Endothelial cell (in vitro differentiated cells): ENCODE measurements at places on chromosomes 7 and 10. TPM values are rescaled to one million over a fixed set of nuclear protein-coding genes. Genes with fewer than 3 reads are reported as not detected.

IDI2 gene
- not detected for total RNA-seq

DNA sequence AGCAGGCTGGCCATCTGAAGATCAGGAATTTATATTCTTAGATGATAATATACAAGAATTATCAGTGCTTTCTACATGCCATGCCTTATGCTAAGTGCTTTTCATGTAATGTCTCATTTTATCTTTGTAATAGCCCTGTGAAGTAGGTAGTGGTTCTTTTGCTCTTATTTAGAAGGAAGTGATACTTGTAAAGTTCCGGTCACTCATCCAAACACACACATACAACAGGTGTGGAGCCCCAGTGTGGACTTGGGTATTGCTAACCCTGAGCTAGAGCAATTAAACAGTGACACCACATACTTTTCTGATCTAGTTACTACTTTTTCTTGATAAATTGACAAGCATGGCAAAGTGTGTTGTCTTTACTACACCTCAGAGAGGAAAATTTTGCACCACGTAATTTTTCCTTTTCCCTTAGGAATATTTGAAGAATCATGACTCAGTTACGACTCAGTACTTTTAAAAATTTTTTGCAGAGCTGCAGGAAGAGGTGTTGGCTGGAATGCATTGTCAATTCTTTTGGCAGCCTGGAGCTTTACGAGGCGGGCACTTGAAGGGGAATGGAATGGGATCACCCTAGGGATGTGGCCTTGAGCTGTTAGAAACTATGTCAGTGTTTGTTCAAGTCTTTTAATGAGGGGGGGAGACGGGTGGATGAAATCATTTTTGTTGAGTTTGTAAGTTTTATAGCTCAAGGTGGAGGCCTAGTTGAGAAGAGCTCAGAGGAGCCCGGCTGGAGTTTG lies 212.5 kb upstream of the CELF2 start:
- H3K4me1 ChIP-seq, result no peaks in the 10 kb centered on the region
- no peak for DNase-seq
- H3K4me3 ChIP-seq, result no peak overlapping the region
- no peaks in the 10 kb centered on the region for H3K27me3 ChIP-seq
- no peak overlapping the region for H3K27ac ChIP-seq

ANXA8 gene
- total RNA-seq, result not detected

MYOZ1 gene
- total RNA-seq, result 4.0 TPM

GRCh38 chr10:70742537-70743429 lies 42.4 kb downstream of the TBATA start:
- peak; percentile 54 for DNase-seq
- H3K4me1 ChIP-seq, result peaks cover 44% of the 10 kb centered on the region
- peaks cover 5% of the 10 kb centered on the region for H3K36me3 ChIP-seq
- peaks cover 10% of the 10 kb centered on the region for H3K27me3 ChIP-seq

DNA sequence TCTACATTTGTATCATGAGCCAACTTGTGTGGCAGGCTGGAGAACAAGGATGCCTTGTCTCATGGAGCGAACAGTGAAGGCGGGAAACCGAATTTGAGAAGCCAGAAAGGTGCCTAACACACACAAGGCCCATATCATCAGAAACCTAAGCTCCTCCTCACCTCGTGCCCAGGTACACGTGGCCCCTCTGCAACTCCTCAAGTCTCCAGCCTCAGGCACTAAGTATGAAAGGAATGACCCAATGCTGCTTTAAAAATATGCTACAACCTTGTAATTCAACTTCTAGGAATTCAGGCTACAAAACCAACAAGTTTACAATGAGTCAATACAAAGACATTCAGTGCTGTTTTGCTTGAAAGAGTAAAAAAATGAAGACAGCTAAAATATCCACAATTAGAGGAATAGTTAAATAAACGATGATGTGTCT lies 95.7 kb downstream of the CDK6 start:
- H3K4me1 ChIP-seq, result peaks cover 2% of the 10 kb centered on the region
- H3K27ac ChIP-seq, result no peak overlapping the region
- H3K27me3 ChIP-seq, result peaks cover 4% of the 10 kb centered on the region
- no peak for DNase-seq
- H3K36me3 ChIP-seq, result no peaks in the 10 kb centered on the region

DNA sequence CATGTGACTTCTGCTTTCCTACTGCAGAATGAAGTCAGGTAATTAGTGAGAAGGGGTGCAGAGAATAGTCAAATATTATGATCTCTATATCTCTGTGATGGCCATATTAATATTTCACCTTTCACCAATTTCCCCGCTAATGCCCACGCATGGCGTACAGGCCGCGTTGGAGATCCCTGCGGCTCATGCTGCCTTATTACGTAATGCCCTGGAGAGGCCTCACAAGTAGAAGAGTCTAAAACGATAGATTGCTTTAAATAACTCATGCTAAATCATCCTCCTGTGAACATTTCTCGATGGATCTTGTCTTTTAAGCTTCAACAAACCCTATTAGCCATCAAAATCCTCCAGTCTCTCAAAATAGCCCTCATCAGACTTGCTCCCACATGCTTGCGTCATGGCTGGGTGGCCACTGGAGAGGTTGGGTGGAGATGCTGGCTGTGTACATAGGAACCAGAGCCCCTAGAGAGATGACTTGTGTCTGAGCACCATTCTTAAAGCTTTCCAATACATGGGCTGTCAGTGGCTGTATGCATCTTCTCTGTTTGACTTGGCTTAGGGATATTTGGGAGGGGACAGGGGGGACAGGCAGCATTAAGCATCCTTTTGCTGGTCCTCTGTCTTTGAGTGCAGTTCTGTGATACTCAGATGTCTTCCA lies 79.5 kb upstream of the INSYN2A start:
- peaks cover 32% of the 10 kb centered on the region for H3K36me3 ChIP-seq
- H3K27me3 ChIP-seq, result peaks cover 2% of the 10 kb centered on the region
- H3K4me1 ChIP-seq, result peaks cover 7% of the 10 kb centered on the region
- H3K4me3 ChIP-seq, result no peak overlapping the region

CHST3 gene
- 3.8 TPM for total RNA-seq

GRCh38 chr7:84336303-84336702 lies 141.7 kb upstream of the SEMA3A start:
- DNase-seq, result no peak
- H3K4me1 ChIP-seq, result no peaks in the 10 kb centered on the region
- H3K4me3 ChIP-seq, result no peak overlapping the region

GRCh38 chr7:106048706-106049020 lies 63.4 kb downstream of the SYPL1 start:
- H3K4me3 ChIP-seq, result no peak overlapping the region
- no peaks in the 10 kb centered on the region for H3K27me3 ChIP-seq
- H3K27ac ChIP-seq, result no peak overlapping the region
- no peak for DNase-seq

- peaks cover 10% of the 10 kb centered on the region for H3K4me1 ChIP-seq
- peaks cover 2% of the 10 kb centered on the region for H3K27me3 ChIP-seq
- H3K27ac ChIP-seq, result no peak overlapping the region
- peaks cover 29% of the 10 kb centered on the region for H3K36me3 ChIP-seq
These were observed 5.1 kb downstream of the ZNF680 start for GRCh38 chr7:64557601-64558322.

GRCh38 chr10:117499248-117500105 lies 43.1 kb upstream of the EMX2 start:
- peaks cover 2% of the 10 kb centered on the region for H3K27me3 ChIP-seq
- no peak for DNase-seq
- H3K36me3 ChIP-seq, result no peaks in the 10 kb centered on the region
- no peak overlapping the region for H3K27ac ChIP-seq

GRCh38 chr10:55329796-55330195 lies 528.8 kb upstream of the PCDH15 start:
- H3K27ac ChIP-seq, result no peak overlapping the region
- no peaks in the 10 kb centered on the region for H3K27me3 ChIP-seq
- no peak overlapping the region for H3K4me3 ChIP-seq

PTPRZ1 gene
- 2.5 TPM for total RNA-seq

PNLIPRP1 gene
- not detected for total RNA-seq

- DNase-seq, result no peak
- H3K27ac ChIP-seq, result no peak overlapping the region
- no peaks in the 10 kb centered on the region for H3K36me3 ChIP-seq
These were observed 51.1 kb upstream of the PRSS58 start for GRCh38 chr7:142308918-142309317.

GRCh38 chr7:37318541-37318940 lies 130.1 kb downstream of the ELMO1 start:
- DNase-seq, result no peak
- peaks cover 19% of the 10 kb centered on the region for H3K4me1 ChIP-seq
- H3K4me3 ChIP-seq, result no peak overlapping the region

CNPY1 gene
- total RNA-seq, result not detected

GRCh38 chr7:112654322-112655216 lies 135.6 kb downstream of the TMEM168 start:
- no peak for DNase-seq
- no peaks in the 10 kb centered on the region for H3K27me3 ChIP-seq
- no peak overlapping the region for H3K4me3 ChIP-seq
- no peaks in the 10 kb centered on the region for H3K36me3 ChIP-seq

GRCh38 chr10:65110009-65110408 lies 1588.8 kb downstream of the REEP3 start:
- no peaks in the 10 kb centered on the region for H3K4me1 ChIP-seq
- no peaks in the 10 kb centered on the region for H3K27me3 ChIP-seq
- no peaks in the 10 kb centered on the region for H3K36me3 ChIP-seq
- no peak overlapping the region for H3K4me3 ChIP-seq
- H3K27ac ChIP-seq, result no peak overlapping the region

- no peaks in the 10 kb centered on the region for H3K36me3 ChIP-seq
- H3K27me3 ChIP-seq, result peaks cover 2% of the 10 kb centered on the region
- no peak for DNase-seq
These were observed 98.7 kb downstream of the NPSR1 start for GRCh38 chr7:34756691-34757090.

- peaks cover 8% of the 10 kb centered on the region for H3K4me1 ChIP-seq
- no peak overlapping the region for H3K4me3 ChIP-seq
- no peaks in the 10 kb centered on the region for H3K27me3 ChIP-seq
- no peak for DNase-seq
- no peaks in the 10 kb centered on the region for H3K36me3 ChIP-seq
- no peak overlapping the region for H3K27ac ChIP-seq
These were observed 87.0 kb downstream of the CDK6 start for GRCh38 chr7:92749327-92749755.

- H3K4me1 ChIP-seq, result no peaks in the 10 kb centered on the region
- no peaks in the 10 kb centered on the region for H3K36me3 ChIP-seq
- no peak for DNase-seq
- H3K4me3 ChIP-seq, result no peak overlapping the region
These were observed 74.9 kb downstream of the HDAC9 start for GRCh38 chr7:18570441-18570840.

- H3K27ac ChIP-seq, result no peak overlapping the region
- DNase-seq, result no peak
- H3K4me1 ChIP-seq, result peaks cover 2% of the 10 kb centered on the region
- peaks cover 6% of the 10 kb centered on the region for H3K27me3 ChIP-seq
These were observed 78.7 kb downstream of the ADARB2 start for GRCh38 chr10:1658658-1659057.

DNA sequence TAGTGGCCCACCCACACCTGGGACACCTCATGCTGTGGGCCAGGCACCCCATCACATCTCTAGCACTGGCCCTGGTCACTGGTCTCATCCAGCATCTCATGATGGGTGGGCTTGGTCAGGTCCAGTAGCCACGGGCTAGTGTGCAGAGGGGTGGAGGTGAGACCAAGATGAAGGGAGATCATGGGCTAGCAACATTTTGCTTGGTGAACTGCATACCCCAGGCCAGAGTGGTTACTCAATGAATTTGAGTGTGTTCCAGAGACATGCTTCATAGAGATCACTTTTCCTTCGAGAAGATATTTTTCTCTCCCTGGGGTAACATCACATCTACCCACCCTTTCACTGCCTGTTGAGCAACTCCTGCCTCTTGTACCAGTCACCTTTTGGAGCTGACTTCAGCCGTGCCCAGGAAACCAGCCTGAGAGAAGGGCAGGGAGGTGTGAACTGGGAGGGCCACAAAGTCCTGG lies 44.2 kb downstream of the MINDY4 start:
- peaks cover 4% of the 10 kb centered on the region for H3K36me3 ChIP-seq
- no peak overlapping the region for H3K27ac ChIP-seq
- no peaks in the 10 kb centered on the region for H3K27me3 ChIP-seq
- H3K4me1 ChIP-seq, result peaks cover 15% of the 10 kb centered on the region
- no peak overlapping the region for H3K4me3 ChIP-seq

NPC1L1 gene
- total RNA-seq, result not detected

- no peaks in the 10 kb centered on the region for H3K36me3 ChIP-seq
- peak overlapping the region; percentile 10 for H3K4me3 ChIP-seq
- H3K27ac ChIP-seq, result peak overlapping the region; percentile 97
- H3K4me1 ChIP-seq, result peaks cover 19% of the 10 kb centered on the region
- H3K27me3 ChIP-seq, result peaks cover 7% of the 10 kb centered on the region
These were observed 118.0 kb upstream of the PRSS58 start for GRCh38 chr7:142375710-142376313.

HSPB1 gene
- 581 TPM for total RNA-seq

SKIDA1 gene
- 5.9 TPM for total RNA-seq

DNA sequence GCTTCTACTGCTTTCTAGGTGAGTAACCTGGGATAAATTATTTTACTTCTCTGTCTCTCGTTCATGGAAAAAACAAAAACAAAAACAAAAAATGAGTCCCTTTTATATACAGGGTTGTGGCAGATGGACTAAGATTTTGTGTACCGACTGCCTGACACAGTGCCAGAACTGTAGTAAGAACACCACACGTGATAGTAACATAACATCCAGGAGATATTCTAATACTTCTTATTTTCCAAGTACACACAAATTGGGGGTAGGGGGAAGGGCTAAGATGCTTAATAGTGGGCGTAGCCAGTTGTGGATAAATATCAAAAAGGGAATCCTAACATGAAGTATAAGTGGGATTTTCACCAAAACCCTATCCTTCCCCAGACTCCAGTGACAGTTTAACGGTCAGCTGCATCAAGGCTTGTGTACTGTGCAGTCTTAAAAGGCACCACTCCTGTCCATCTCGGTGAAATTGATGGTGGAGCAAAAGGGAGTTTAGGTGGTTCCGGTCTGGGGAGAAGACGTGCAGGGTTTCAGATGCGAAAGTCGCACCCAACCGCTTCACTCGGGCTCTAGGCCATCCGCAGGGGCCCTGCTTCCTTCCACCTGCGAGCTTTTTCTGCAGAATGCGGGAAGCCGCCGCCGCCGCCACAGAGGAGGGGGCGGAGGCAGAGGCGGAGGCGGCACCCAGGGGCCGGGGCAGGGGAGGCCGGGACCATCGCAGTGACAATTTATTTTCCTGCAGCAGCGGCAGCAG lies at the start of gene STAMBPL1:
STAMBPL1 (plus strand) TSS at position 712 of the 748 bp plus-strand sequence. CDS start 21,464 bp downstream, outside the sequence.
- peaks cover 42% of the 10 kb centered on the region for H3K4me1 ChIP-seq
- DNase-seq, result peak; percentile 49
- peak within 1 kb of the TSS; percentile 34 for H3K27ac ChIP-seq
- no peaks in the 10 kb centered on the region for H3K36me3 ChIP-seq

CBLL1 gene
- 37.4 TPM for total RNA-seq

- H3K4me1 ChIP-seq, result no peaks in the 10 kb centered on the region
- H3K27ac ChIP-seq, result no peak overlapping the region
- peaks cover 3% of the 10 kb centered on the region for H3K27me3 ChIP-seq
These were observed 37.2 kb downstream of the NKX6-2 start for GRCh38 chr10:132748545-132749370.

DNA sequence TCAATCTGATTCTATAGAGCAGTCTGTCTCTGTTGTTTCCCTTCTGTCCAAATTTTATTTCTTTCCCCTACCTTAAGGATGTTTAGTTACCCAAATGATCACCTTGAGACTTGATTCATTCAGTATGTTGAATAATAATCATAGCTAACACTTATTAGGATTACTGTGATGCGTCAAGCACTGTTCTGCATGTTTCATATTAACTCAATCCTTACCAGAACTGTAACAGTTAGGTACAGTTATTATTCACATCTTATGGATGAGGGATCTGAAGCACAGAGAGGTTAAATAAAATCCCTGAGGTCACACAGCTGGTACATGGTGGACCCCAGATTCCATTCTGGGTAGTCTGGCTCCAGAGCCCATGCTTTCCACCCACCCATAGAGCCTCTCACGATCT lies 97.9 kb upstream of the SAMD8 start:
- H3K4me3 ChIP-seq, result no peak overlapping the region
- H3K27me3 ChIP-seq, result peaks cover 3% of the 10 kb centered on the region
- no peaks in the 10 kb centered on the region for H3K36me3 ChIP-seq
- H3K4me1 ChIP-seq, result peaks cover 2% of the 10 kb centered on the region
- DNase-seq, result no peak

APBB1IP gene
- total RNA-seq, result not detected

MOGAT3 gene
- total RNA-seq, result not detected
